ENCODE measurements at places on chromosomes 3 and 15.

DNA sequence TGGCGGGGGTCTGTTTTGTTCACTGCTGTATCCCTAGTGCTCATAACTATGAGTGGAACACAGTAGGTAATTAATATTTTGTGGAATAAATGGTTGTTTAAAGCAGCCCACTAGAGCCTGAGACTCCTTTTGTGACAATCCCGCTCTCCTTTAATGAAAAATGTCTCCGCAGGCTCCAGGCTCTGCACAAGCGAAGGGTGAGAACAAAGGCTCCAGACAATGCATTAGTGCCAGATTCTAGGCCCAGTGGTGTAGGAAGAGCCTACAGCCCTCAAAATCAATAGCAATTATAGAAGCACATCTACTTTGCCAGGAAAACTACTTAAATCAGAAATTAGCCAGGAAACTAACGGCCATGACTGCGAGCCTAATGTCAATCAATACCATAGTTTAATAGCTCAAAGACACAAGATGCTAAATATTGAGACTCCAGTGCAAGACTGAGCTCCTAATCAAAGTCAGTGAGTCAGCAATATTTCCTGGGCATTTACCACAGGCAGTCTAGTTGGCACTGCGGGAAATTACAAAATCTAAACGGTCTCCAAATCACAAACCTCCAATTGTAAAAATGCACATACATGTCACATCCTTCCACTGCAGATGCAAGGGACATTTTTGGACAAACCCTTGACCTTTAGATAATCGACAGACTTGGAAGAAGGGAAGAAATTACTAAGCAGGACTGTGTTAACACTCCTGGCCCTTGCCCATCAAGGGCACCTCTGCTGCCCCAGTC lies 2.3 kb downstream of the ANXA2 start:
- peak; percentile 21 for DNase-seq

- no peak for DNase-seq
Measured at GRCh38 chr3:123764647-123765046, 119.5 kb downstream of the MYLK start.

- DNase-seq, result no peak
Measured at GRCh38 chr3:118974356-118975097, 60.1 kb downstream of the IGSF11 start.

- no peak for DNase-seq
Measured at GRCh38 chr3:46300461-46300789, 53.5 kb upstream of the CCR2 start.

DNA sequence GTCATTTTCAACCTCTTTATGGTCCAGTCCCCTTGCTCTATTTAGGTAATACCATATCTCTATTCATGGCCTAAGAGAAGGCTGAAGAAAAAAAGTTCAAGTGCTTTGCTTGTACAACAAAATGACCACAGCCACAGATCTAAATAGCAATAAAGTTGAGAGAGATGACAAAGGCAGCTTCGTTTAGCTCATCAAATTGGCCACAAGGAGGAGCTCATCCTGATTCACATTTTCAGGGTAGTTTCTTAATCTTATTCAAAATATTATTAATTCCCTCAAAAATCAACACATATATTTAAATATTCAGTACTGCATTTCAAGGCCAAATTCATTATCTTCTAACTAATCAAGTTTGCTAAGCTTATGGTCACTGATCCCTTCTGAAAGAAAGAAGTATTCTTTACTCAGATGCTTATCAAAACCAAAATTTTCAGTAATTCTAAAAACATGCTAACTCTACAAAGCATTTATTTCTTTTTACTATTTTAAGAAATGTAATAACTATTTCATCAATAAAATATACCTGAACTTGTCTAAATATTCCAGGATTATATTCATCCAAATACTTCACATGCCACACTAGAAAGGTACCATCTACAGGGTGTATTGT lies 85.5 kb downstream of the DMXL2 start:
- peak; percentile 8 for DNase-seq

DNA sequence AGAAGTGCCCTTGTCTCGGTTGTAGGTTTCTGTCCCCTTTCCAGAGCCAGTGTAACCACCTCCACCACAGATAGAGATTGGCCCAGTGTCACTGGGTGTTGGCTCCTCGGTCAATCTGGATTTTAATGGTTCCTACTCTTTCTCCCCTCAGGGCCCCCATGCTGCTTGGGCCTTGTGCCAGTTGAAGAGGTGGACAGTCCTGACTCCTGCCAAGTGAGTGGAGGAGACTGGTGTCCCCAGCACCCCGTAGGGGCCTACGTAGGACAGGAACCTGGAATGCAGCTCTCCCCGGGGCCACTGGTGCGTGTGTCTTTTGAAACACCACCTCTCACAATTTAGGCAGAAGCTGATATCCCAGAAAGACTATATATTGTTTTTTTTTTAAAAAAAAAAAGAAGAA lies 75.2 kb downstream of the BOC start:
- no peak for DNase-seq

- no peak for DNase-seq
Measured at GRCh38 chr3:141462176-141462859, 24.5 kb upstream of the RASA2 start.

GRCh38 chr15:52448011-52448890 lies 80.4 kb downstream of the MYO5A start:
- no peak for DNase-seq

- DNase-seq, result peak; percentile 66
Measured at GRCh38 chr15:63065262-63066221, 23.0 kb downstream of the TPM1 start.

GRCh38 chr15:94943888-94944287 lies 712.5 kb downstream of the MCTP2 start:
- no peak for DNase-seq

GRCh38 chr3:130423064-130423463 lies 77.6 kb downstream of the COL6A5 start:
- no peak for DNase-seq

- no peak for DNase-seq
Measured at GRCh38 chr3:78025916-78026315, 986.0 kb downstream of the ROBO2 start.

DNA sequence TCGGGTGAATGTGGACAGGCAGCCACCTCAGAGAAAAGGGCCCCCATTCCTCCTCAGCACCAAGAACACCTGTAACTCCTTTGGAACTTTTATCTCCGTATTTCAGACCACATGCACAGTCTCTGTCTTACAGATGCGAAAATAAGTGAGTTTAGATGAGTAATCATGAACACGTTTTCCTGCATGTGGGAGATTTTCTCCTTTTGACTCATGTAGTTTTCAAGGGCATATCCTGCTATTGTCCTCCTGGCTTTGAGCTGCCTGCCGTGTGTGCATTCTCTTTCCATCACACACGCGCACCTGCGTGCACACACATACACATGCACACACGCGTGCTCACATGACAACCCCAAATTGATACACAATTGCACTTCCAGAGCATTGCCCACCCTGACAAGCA lies 239.2 kb downstream of the GABRG3 start:
- DNase-seq, result peak; percentile 38

DNA sequence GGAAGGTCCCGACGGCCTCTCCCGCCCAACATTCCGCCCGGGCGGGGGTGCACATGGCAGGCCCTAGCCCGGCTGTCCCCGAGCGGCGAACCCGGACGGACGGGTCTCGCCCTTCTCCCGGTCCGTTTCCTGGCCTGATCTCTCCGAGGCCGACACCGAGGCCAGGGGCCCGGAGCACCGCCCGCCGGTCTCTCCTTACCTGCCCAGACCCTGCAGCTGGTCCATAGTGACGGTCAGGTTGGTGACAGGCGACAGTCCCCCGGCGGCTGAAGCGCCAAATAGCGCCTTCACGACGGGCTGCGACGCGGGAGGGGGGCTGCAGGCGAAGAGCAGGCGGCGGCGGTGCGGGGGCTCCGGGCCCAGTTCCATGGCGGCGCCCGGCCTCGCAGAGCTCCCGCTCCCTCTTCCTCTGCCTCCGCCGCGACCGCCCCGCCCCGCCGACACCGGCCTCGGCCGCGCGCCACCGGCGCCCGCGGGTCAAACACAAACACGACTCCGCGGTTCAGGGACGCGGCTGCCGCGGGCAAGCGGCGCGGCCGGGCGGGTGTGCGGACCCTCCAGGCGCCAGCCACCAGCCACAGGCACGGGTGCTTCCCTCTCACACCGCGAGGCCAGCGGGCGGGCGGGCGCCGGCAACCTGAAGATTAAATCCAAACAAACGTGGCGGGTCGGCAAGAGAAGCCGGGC lies 495 bp downstream of the CDC25A start:
- no peak for DNase-seq

DNA sequence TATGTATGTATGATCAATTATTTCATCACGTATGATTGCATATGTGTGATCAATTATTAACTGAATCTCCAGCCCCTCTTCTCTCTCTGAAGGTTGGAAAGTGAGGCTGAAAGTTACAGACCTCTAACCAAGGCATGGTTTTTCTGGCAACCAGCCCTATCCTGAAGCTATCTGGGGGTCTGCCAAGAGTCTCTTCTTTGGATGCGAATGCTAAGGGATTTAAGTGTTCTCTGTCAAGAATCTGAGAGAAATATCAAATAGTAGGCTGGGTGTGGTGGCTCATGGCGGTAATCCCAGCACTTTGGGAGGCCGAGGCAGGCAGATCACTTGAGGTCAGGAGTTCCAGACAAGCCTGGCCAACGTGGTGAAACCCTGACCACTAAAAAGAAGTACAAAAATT lies 8.1 kb downstream of the NKTR start:
- DNase-seq, result peak; percentile 21

- DNase-seq, result peak; percentile 83
Measured at GRCh38 chr3:120469440-120469839, 18.6 kb upstream of the FSTL1 start.

DNA sequence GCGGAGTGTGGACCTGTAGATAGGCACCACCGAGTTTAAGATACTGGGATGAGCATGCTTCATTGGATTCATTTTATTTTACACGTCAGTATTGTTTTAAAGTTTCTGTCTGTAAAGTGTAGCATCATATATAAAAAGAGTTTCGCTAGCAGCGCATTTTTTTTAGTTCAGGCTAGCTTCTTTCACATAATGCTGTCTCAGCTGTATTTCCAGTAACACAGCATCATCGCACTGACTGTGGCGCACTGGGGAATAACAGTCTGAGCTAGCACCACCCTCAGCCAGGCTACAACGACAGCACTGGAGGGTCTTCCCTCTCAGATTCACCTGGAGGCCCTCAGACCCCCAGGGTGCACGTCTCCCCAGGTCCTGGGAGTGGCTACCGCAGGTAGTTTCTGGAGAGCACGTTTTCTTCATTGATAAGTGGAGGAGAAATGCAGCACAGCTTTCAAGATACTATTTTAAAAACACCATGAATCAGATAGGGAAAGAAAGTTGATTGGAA lies 29.5 kb downstream of the SYNM start:
- no peak for DNase-seq
